ENCODE measurements at places on chromosomes 3 and 15. TPM values are rescaled to one million over a fixed set of nuclear protein-coding genes. Genes with fewer than 3 reads are reported as not detected.

DNA sequence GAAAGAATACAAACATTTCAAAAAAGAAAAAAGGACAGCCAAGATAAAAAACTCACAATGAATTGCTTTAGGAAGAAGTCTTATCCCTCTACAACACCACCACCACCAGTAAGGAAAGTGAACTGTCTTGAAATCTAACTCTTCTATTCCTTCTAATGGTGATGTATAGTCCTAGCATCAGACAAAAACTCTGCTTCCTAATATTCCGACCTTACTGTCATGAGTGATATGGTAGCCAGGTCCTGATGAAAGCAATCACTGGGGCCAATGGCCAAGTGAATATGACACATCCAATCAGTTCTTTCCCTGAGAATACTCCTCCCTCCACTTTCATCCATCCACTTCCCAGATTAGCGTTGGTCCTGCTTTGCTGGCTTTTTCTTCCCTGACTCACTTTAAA lies 14.8 kb downstream of the GK5 start:
- no peak for DNase-seq

DNA sequence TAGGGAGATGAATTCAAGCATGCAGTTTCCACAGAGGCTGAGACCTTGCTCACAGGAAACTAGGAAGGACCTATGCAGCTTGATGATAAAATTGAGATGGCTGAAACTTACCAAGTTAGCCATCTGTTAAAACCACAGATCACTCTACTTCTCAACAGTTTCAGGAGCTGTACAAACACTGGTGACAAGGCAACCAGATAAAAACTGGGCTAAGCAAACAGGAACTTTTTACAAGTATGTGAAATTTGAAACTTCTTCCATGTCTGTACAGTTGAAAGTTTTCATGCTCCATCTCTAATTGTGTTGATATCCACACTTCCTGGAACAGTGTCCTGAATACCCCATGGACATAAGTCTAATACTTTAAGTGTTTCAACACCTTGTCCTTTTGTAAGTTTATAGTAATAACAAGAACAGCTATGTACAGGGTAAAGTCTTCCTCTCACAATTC lies 78.2 kb downstream of the FAIM start:
- DNase-seq = no peak

DNA sequence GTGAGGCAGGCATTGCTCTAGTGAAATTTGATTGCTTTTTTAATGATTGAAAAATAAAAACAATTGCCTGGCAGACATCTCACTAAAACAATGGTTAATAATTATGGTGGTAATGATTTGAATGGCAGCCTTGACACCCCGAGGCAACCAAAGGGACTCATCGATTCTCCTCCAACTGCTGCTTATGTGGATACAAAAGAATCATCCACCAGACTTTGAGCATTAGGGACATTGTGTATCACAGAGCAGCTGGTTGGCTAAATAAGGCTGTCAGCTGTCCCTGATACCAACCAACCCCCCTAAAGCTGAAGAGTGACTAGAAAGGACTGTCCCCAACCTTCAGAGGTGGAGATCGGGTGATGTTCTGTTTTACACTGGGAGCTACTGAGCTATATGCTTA lies 1.7 kb upstream of the CD47 start:
- DNase-seq = peak; percentile 29

GRCh38 chr3:95721938-95722337 lies 1092.5 kb upstream of the EPHA6 start:
- no peak for DNase-seq

DNA sequence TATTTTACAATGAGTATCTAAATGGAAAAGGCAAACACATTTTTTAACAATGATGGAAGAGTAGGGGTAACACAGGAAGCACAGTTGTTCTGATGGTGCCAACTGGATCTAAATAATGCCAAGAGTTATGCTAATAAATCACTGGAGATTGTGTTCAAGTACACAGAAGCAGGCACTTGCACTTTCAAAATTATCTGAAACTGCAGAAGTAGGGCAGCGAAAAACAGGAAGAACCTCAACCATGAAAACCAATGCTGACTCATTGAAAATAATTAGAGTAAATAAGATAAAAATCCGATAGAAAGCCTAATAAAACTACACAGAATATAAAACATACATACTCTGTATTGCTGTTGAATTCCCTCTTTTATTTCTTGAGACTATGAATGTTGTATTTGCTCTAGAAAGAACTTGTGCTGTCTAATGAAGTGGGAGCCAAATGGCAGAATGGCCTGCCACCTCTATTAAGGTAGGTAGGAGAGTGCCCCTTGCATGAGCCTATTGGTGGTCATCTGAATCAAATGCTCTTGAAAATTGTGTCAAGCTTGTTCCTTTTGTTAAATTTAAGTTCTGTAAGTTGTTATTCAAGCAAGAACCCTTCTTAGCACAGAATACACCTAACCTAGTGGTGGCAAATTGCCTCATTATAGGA lies 93.7 kb downstream of the ABI3BP start:
- no peak for DNase-seq

GRCh38 chr3:41363830-41364523 lies 164.7 kb downstream of the CTNNB1 start:
- no peak for DNase-seq

- DNase-seq = no peak
Measured at GRCh38 chr3:135215516-135215915, 420.5 kb downstream of the EPHB1 start.

- no peak for DNase-seq
Measured at GRCh38 chr3:37773911-37774310, 87.8 kb upstream of the CTDSPL start.

GRCh38 chr3:139780593-139780992 lies 102.8 kb upstream of the NMNAT3 start:
- no peak for DNase-seq

- no peak for DNase-seq
Measured at GRCh38 chr15:45133561-45133920, 3.7 kb downstream of the DUOX1 start.

DNA sequence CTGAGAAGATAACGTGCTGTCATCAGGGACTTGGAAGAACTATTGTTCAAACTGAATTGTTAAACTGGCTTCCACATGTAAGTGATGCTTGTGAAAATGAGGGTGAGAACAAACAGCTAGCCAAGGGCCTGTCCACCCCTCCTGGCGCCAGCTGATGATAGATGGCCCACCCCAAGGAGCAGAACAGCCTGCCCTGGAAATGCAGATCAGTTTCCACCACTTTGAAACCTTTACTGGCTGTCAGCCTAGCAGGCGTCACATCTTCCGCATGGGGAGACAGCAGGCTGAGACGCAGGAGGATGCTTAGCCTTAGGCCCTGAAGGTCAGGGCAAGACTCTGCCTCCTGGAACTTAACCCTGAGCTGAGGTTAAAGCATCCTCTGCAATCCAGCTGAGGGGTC lies 6.4 kb upstream of the SLC51B start:
- no peak for DNase-seq

GRCh38 chr15:33460166-33460805 lies 149.5 kb downstream of the RYR3 start:
- no peak for DNase-seq

DNA sequence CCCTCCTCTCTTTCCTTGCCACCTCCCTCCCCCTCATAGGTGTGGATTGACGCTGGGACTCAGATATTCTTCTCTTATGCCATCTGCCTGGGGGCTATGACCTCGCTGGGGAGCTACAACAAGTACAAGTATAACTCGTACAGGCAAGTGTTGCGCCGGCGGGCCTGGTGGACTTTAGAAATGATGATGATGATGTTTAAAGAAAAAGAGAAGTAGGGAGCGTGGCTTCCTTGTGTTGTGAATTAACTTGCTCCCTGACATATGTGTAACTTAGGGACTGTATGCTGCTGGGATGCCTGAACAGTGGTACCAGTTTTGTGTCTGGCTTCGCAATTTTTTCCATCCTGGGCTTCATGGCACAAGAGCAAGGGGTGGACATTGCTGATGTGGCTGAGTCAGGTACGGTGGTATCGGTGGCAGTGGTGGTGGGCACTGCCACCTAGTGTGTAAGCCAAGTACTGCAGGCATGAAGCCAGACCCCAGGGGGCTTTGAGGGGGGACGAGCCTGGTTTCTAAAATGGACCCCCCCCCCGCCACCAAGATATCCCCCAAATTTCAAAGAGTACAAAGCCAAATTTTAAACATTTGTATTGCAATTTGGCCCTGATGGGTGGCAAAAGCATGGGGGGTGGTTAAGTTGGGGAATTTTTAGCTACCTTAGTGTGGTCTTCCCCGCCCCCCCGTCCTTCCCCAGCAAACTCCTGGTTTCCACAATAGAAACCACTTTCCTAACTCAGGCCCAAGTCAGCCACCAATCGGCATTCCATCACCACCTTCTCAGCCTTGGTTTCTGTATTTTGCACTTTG lies 65.6 kb downstream of the SLC6A6 start:
- peak; percentile 43 for DNase-seq

GRCh38 chr3:8760506-8760905 lies 8.9 kb downstream of the OXTR start:
- DNase-seq = no peak

GRCh38 chr15:40327457-40327856 lies 4.0 kb downstream of the INAFM2 start:
- DNase-seq = no peak

DNA sequence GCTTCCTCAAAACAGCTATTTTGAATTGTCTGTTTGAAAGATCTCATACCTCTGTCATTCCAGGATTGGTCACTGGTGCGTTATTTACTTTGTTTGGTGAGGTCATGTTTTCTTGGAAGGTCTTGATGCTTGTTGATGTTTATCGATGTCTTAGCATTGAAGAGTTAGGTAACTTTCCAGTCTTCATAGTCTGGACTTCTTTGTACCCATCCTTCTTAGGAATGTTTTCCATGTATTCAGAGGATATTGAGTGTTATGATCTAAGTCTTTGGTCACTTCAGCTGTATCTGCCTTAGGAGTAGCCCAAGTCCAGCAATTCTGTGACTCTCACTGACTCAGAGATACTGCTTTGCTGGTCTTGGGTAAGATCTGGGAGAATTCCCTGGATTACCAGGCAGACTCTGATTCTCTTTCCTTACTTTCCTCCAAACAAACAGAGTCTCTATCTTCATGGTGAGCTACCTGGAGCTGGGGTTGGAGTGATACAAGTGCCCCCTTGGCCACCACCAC lies 398.6 kb downstream of the ZIC4 start:
- DNase-seq = no peak

GRCh38 chr3:71652781-71653413 lies 69.4 kb upstream of the FOXP1 start:
- peak; percentile 38 for DNase-seq

GRCh38 chr3:89098964-89099585 lies 8.3 kb upstream of the EPHA3 start:
- DNase-seq = peak; percentile 46

- DNase-seq = peak; percentile 49
Measured at GRCh38 chr3:178112134-178112533, 424.1 kb upstream of the KCNMB2 start.

DNA sequence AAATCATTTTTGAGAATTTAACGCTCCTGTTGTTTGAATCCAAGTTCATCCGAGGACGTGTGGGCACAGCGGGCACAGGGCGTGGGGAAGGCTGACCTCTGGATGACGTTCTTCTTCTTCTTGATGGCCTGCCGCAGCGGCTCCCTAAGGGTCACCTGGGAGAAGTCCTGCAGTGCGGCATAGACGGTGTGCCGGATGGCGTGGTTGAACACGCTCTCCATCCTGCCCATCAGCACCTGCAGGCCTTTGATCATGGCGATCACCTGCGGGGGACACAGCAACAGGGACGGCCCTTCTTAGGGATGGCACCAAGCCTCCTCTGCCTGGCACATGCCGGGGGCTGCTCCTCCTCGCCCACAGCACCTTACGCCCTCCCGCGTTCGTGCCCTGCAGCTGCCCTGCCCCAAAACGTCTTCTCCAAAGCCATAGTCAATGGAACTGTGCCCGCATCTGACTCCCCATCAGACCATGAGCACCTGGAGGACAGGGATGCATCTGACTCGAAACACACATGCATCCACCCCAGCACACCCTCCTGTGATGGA lies 61.5 kb downstream of the CYFIP1 start:
- no peak for DNase-seq

- no peak for DNase-seq
Measured at GRCh38 chr15:77632534-77633133, at the start of gene LINGO1. LINGO1 (minus strand) TSS chr15:77632912; CDS start chr15:77632315, 597 bp downstream.

GRCh38 chr15:27427276-27427675 lies 456.3 kb downstream of the GABRG3 start:
- no peak for DNase-seq

DNA sequence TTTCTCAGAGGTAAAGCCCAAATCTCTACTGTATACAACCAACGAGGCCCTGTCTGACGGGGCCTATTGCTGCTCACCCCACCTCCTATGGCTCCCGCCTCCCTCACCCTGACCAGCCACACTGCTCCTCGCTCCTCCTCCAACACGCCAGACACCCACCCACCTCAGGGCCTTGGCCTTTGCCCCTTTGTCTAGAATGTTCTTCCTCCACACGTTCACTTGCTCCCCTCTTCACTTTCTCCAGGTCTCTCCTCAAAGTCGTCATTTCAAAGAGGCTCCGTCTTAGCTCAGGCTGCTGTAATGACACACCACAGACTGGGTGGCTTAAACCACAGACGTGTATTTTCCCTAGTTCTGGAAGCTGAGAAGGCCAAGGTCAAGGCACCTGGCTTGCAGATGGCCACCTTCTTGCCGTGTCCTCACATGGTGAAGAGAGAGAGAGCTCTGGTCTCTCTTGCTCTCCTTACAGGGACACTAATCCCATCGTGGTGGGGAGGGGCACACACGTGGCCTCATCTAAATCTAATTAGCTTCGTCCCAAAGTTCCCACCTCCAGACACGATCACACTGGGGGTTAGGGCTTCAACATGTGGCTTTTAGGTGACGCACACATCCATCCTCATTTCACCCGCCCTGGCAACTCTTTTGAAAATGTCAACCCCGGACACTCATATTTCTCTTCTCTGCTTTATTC lies 98.2 kb downstream of the TLE3 start:
- DNase-seq = no peak

DNA sequence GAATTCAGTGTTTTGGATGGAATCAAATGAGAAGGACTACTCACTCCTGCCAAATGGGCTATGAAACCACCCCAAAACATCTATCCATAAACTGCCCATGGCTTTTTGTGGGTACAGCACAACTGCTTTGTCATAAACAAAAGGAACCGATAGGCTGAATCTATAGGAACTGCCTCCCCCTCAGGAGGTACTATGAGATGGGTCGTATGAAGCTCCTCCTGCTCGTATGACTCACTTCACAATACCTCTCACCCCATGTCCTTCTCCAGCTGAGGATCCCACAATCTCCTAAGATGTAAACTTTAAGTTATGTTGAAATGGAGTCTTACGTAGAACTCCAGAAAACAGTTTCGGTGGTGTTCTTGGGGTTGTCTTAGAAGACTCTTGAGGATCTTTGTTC lies 129.9 kb upstream of the SAMMSON start:
- DNase-seq = no peak

Gene CACNA1D
- not detected for total RNA-seq

Gene ARHGAP11A
- 92.3 TPM for total RNA-seq

Gene INKA1
- total RNA-seq = 2.8 TPM

Gene PPM1M
- 94.3 TPM for total RNA-seq

Gene RASGRP1
- 105 TPM for total RNA-seq

Gene ROBO2
- not detected for total RNA-seq

Gene LRRN1
- 1.3 TPM for total RNA-seq

Gene C3orf85
- total RNA-seq = not detected

Gene ANKDD1A
- 4.3 TPM for total RNA-seq

Measured in activated CD8-positive, alpha-beta T cell treated with anti-CD3 and anti-CD28 coated beads for 36 hours (primary cell).